Heart left ventricle (tissue), 16 donors: ENCODE measurements at places on chromosomes 2 and 18. TPM values are rescaled to one million over a fixed set of nuclear protein-coding genes. Genes with fewer than 3 reads are reported as not detected.

Gene SCYGR6
- not detected for total RNA-seq

Gene FOXD4L1
- total RNA-seq: not detected

Gene CD28
- 0.16 TPM for total RNA-seq

Gene SLC14A1
- total RNA-seq: 10.5 TPM

Gene INPP5D
- total RNA-seq: 5.8 TPM

Gene PCARE
- 0.86 TPM for total RNA-seq

Gene RUFY4
- total RNA-seq: not detected

Gene NEU2
- total RNA-seq: not detected

Gene ANXA4
- 53.2 TPM for total RNA-seq

Gene IL1F10
- total RNA-seq: not detected

Gene KCTD1
- total RNA-seq: 21.8 TPM

Gene AMER3
- total RNA-seq: not detected

Gene CNGA3
- not detected for total RNA-seq

DNA sequence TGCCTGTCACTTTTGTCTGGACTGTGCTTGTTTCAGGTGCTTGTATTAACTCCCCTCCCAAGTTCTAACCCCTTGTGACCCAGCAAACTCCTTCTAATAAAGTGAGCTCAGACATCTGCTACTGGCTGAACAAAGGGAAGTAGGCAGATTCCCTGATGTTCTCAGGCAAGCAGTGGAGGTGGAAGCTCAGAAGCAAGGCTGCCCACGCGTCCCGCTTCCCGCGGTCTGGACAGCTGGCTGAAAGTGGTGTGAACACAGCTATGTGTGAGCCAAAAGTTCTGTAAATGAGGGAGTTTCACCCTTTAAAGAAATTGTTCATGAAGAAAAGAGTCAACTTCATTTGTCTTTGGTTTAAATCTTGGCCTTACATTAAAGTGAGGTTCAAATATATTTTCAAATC is 40.0 kb downstream of the NAPG start:
- DNase-seq: no peak

- no peak for DNase-seq
Measured at GRCh38 chr2:134406736-134407135, 152.9 kb downstream of the MGAT5 start.

- no peak for DNase-seq
Measured at GRCh38 chr2:232341061-232341738, 37.4 kb upstream of the ALPP start.

DNA sequence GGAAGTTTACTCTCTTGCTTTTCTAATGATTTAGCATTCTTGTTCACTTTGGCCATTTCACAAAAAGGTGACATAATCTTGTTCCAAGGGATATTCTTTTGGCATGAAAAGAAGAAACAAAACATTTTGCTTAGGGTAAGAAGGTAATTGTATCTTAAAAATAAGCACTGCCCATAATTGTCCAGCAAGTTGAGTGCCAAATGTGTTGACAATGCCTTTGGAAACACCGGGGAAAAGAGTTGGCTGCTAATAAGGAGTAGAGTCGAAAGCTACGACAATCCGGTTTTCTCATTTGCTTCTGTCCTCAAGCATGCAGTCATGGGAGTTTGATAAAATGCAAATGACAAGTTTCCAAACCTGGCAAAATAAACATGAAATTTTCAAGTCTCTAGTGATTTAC is 27.3 kb downstream of the ITGAV start:
- no peak for DNase-seq

GRCh38 chr2:50866626-50867025 is 165.3 kb downstream of the NRXN1 start:
- DNase-seq: no peak

GRCh38 chr2:157691131-157691530 is 62.5 kb upstream of the ACVR1C start:
- DNase-seq: no peak

DNA sequence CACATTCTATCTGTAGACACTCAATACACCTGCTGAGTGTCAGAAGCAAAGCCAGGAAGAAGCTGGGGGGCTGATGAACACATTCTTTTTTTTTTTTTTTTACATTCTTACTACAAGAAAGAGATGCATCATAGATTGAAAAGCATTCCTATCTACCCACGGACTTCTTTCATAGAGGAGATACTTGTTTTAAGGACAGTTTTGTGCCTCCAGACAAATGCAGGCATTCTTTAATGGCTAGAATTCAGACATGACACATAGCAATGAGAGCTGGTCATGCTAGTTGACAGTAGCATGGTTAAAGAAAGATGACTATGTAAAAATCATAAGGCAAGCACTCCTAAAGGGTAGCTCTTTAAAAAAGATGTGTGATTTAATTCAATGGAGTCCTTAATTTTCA is 110.2 kb downstream of the EPHA4 start:
- no peak for DNase-seq

GRCh38 chr2:181516992-181517391 is 59.8 kb downstream of the ITGA4 start:
- DNase-seq: no peak

DNA sequence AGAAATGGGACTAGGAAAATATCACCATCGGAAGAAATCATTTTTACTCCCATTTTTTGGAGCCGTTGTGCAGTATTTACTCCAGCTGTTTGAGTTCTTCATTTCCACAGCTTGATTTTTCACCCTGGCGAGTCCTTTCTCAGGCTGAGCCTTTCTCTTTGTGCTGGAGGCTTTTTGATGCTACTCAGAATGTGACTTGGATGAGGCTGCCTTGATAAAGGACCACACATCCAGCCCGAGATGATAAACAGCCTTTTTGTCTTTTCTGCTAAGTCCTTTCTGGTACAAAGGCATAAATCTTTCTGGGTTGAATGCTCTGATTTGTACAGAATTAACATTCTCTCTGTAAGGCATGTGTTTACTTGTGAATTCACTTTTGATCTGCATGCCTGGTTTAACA is 17.6 kb upstream of the CTDP1 start:
- no peak for DNase-seq

DNA sequence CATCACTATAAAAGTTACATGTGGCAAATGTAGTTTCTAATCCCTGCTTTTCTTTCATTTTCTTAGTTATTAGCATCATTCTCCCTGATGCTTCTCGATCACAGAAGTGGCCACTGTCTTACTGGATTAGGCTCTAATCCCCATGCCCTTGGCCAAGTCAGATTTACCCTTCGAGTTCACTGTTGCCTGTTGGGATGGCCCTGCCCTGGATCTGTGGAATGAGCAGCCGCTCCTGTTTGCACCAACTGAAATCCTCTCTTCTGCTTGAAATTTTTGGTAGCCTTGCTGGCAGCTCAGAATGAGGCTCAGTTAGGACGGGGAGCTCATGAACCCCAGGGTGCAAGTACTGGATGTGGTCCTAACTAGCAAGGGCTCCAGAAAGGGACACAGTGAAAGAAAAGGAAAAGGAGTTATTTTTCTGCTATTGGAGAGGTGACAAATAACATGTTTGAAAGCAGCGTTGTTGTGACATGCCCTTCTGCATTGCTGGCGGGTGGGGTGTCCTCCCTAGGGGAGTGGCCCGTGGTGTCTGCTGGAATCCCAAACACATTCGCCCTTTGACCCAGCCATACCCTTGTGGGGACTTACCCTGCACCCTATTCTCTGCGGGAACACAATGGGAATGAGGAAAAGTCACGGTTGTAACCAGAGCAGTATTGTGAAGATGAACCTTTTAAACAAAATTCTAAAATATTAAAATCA is 34.5 kb downstream of the RBFA start:
- no peak for DNase-seq

DNA sequence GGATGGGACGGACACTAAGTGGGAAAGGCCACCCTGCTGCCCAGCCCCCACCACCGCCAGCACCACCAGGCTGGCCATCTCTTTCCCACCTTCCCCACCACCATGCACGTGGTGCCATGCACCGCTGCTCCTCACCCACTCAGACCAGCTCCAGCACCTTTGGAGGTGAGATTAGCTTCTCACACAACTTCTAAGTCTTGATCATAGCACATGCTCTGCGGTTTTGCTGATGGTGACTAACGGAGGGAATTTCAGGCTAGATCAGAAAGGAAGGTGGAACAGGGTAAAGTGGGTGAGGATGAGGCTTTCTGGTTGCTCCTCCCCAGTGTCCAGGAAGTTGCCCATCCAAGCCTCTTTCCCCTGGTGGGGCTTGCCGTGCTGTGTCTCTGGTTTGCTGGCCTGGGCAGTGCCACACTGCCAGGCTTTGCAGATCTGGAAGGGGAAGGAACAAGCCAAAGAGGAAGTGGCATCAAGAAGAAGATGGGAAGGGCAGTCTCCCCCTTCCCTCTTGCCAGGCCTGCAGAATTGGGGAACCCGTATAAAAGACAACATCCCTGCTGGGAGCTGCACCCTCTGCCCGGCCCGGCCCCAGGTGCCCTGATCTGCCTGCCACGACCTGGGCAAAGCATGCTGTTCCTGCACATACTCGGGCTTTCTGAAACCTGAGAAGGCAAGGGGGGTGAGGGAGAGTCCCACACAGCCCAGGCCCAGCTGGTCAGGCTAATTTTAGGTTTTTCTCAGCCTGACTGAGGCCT is 44.3 kb upstream of the CAB39 start:
- DNase-seq: peak; percentile 55

DNA sequence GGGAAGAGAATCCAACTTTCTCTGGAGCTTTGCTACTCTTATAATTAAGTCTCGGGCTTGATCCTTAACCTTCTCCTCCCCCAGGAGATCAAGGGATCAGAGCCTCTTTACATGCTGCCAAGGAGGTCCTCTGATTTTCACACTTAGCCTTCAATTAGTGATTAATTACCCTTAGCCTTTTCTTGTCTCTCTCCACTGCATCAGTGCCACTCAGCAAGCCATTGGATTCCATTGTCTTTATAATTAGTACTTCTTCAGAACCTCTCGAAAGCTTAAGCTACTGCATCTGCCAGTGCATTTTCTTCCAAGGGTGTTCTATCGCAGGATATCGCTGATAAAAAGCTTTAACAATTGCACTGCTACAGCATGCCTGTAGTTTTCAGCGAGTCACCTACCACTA is 477.0 kb upstream of the MEIS1 start:
- no peak for DNase-seq

DNA sequence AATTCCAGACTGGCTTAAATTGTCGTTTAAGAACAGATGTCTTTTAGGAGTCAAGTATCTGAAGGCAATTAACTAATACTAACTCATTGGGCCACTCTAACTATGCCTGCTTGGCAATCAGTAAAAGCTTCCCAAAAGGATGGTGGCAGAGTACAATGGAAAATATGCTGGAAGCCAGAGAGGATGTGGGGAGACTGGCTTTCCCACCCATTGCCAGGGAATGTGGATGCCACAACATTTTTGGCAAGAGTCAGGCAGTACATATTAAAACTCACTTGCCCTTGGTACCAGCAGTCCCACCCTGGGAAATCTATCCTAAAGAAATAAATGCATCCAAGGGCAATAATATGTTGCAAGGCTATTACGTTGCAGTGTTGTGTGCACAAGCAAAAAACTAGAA is 74.0 kb upstream of the FZD7 start:
- DNase-seq: no peak

DNA sequence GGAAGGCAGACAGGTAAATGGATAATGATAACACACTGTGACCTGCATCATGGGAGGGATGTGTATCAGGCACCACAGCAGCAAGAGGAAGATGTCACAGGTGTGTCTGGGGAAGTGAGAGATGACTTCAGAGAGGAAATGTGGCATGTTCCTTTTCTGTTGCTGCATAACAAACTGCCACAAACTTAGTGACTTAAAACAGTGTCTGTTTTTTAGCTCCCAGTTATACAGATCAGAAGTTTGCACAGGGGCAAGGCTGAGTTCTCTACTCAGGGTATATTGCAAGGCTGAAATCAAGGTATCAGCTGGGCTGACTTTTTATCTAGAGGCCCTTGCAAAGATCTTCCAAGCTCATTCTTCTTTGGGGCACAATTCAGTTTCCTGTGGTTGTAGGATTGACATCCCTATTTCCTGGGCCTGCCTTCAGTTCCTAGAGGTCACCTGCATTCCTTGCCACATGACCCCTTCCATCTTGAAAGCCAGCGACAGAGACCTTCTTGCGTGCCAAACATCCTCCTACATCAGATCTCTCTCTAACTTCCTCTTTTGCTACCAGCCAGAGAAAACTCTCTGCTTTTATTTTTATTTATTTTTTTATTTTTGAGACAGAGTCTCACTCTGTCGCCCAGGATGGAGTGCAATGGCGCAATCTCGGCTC is 2.1 kb upstream of the MAP3K2 start:
- no peak for DNase-seq

GRCh38 chr2:239576784-239577685 is 176.2 kb upstream of the HDAC4 start:
- DNase-seq: no peak

DNA sequence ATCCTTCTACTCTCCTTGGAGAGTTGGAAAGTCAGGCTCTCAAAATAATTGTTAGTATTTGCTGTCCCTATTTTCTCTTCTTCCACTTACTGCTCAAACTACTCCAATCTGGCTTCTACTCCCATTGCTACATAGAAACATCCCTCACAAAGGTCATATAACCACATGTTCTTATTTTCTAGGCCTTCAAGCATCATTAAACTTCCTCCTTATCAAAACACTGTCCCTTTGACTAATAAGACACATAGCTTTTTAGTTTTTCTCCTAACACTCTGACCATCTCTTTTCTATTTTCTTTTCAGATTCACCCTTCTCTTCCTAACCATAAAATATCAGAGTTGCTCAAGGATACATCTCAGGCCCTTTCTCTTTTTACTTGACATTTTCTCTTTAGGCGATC is 148.3 kb downstream of the MBD2 start:
- no peak for DNase-seq

GRCh38 chr18:31549416-31549815 is 42.3 kb upstream of the TTR start:
- no peak for DNase-seq

- DNase-seq: no peak
Measured at GRCh38 chr2:238407566-238407965, 19.2 kb upstream of the ASB1 start.

DNA sequence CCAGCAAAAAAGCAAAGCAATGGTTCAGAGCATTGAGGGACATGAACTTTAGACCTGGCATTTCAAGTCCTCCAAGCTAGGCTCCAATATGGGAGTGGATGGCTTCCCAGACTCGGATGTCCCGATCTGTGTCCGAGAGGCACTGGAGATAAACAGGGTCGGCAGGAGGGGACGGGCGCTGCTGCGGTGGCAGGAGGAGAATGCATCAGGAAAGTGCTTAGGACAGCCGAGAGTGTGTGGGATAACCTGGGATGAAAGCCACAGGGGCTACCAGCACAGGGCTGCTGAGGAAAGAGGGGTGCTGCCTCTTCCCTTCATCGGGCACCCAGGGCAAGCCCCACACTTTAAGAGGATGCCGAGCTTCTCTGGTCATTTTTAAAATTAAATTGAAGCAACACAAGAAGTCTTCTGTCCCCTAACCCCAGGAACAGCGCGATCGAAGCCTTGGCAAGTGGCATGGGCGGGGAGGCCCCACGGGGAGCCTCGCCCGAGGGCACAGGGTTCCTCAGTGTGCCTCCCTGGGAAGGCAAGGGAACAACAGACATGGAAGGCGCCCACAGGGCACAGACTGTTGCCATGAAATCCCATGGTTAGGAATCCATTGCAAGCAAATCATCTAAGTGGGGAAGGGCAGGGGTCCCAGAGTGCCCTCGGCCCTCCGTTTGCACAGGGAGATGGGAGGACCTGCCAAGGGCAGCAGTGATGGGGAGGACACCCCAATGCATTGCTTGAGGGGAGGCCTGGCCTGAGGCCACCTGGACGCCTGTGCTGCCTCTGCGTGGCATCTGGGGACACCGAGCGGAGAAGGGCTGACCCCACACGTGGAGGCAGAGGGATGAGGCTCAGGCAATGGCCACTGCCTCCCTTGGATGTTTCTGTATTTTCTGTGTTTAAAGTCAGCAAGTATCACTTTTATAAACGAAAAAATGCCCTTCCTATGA is 78.5 kb upstream of the GPC1 start:
- DNase-seq: no peak
